ENCODE measurements at places on chromosomes 16 and 17.

GRCh38 chr17:69949973-69950695, 124.9 kb upstream of the KCNJ16 start:
- peak; percentile 20 for DNase-seq

DNA sequence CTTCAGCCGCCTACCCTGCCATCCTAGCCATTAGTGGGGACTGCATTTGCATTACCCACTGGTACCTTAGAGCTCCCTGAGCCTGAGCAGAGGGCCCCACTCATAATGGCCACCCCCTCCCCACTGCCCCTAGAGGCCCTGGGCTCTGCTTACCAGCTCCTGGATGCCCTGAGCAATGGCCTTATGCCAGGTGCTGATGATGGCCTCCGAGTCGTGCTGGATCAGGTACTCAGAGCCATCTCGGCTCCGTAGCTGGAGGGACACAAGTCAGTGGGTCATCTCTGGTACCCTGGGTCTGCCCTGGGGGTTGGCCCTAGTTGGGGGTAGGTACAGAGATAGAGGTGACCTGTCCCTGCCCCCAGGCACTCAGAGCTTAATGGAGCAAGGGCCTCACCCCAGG, 34.9 kb downstream of the ARHGAP27 start:
- no peak for DNase-seq

DNA sequence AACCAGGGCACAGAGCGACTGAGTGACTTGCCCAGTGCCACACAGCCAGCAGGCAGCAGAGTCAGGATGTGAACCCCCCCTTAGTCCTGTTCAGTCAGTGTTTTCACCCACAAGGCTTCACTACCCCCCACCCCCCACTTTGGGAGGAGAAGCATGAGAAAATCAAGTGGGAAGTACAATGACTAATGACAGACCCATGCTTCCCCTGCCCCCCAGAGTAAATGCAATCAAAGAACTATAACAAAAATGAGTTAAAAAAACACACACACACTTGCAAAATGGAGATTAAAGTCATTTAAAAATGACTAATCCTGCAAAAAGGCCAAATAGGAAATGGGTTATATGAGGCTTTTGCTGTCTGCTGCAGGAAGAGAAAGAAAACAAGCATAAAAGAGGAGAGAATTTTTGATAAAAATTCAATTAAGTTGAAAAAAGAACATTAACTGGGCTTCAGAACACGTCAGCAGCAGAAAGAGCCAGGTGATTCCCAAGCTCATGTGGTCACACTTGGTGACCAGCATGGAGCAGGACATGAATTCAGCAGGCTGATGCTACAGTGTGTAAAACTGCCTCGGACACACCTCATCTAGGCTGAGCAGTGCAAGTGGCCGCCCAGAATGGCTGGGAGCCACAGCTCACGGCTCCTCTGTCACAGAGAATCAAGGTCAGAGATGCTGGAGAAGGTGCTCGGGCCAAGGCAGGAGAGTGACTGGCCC, 212.3 kb downstream of the ZNF423 start:
- no peak for DNase-seq

DNA sequence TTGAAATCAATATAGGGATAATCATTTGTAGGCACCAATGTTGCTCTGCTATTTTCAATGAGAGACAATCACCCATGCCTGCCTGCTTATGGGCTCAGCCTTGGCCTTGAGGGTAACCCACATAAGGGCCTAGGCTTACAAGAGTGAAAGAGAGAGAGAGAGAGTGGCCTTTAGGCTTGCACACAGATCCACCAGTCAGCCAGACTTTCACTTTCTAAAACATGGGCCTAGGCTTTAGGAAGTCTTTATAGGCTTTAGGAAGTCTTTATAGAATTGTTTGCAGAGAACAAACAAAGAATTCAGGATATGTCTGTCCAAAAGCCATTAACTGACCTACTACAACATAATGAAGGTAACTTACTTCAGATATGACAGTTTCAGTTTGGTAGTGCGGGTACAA, 3.4 kb downstream of the ABCA9 start:
- no peak for DNase-seq

DNA sequence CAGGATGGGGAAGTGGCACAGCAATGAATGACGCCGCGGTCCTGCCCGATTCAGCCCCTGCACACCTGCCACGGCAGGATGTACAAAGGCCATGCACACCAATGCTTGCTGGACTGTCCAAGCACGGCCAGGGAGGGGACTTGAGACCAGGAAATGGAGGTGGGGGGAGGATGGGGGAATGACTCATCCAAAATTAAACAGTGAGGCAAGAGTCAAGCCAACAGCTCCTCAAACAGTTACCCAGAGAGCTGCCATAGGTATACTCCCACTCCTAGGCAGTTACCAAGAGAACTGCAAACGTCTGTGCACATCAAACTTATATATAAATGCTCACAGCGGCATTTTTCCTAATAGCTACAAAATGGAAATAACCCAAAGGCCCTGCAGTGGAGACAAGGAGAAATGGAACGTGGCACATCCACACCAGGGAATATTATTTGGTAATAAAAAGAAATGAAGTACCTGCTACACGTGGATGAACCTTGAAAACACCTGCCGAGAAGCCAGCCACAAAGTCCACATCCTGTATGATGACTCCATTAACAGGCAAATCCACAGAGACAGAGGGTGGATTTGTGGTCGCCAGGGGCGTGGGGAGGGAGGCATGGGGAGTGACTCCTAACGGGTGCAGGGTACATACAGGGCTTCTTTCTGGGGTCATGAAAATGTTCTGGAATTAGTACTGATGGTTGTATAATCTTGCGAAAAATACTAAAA, 54.1 kb downstream of the VAC14 start:
- no peak for DNase-seq

DNA sequence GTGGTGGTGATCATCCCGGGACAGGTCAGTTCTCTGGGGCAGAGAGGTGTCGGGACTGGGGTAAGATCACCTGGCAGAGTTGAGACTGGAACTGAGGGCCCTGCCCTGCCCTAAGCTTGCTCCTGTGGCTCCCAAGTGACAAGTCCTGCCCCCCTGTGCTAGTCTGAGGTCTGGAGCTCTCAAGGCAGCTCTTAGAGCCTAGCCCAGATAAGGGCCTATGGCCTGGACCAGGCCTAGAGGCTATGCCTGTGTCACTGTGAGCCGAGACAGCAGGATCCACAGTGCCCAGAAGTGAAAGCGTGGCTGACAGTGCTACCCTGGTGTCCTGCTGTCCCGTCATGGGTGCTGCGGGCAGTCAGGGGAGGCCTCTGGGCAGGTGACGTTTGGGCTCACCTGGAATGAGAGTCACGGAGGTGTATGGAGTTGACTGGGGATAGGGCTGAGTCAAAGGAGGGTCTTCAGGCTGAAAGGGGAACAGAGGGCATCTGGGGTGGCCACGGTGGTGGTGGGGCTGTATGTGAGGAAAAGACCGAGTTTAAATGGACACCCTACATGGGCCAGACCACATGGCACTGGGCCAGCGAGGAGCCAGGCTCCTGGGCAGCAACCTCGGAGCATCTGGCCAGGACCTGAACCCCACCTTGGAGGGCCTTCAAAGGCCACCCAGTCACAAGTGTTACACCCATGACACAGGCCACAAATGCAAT, 5.5 kb downstream of the NATD1 start:
- DNase-seq = no peak

DNA sequence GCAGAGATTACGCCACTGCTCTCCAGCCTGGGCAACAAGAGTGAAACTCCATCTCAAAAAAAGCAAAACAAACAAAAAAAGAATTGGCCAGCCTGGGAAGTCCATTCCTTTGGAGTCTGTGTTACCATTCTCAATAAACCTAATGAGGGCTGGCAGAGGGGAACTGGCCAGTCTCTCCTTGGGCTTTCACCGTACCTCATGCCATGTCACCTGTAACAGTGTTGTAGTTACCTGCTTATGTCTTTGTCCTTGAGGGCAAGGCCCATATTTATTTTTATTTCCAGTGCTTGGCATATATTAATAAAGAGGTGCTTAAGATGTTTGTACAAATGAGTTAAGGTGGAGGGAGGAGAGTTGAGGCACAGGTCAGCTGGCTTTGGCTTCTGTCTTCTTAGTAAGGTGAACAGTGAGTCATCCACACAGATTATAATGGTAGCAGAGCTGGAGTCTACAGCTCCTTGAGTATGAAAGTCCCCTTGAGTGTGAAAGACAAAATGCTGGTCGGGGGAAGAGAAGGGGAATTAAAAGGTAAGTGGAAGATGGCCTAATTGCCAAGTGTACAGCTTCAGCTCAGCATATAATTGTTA, 8.4 kb downstream of the C1QBP start:
- DNase-seq = no peak

- DNase-seq = no peak
These were observed 8.4 kb downstream of the FXR2 start for GRCh38 chr17:7606280-7606679.

DNA sequence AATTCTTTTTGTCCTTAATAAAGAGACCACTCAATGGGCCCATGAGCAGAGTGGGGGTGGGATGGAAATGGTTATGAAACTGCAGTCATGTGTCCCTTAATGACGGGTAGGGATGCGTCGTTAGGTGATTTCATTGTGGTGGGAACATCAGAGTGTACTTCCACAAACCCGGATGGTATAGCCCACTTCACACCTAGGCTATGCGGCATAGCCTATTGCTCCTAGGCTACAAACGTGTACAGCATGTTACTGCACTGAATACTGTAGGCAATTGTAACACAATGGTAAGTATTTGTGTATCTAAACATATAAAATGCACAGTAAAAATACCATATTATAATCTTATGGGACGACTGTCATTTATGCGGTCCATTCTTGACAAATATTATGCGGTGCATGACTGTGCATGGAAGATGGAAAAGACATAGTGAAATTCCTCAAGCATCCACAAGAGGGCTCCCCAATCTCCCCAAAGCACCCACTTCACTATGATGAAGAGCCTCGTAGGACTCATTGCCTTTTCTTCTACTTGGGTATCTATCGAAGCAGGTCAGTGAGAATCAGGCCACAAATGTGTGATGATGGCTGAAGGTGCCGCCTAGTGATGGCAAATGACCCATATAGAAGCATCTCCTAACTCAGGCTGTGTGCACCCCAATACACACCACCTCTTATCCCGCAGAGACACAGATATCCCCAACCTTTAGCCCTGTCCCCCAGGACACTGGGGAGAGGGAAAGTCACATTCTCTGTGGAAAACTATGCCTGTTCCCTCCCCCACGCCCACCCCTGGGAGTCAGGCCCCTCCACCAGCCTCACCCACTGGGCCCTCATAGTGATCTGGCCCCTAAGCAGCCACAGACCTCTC, 43.5 kb downstream of the TBX21 start:
- peak; percentile 61 for DNase-seq

- DNase-seq = no peak
These were observed 22.2 kb downstream of the DHRS7C start for GRCh38 chr17:9769036-9769695.

DNA sequence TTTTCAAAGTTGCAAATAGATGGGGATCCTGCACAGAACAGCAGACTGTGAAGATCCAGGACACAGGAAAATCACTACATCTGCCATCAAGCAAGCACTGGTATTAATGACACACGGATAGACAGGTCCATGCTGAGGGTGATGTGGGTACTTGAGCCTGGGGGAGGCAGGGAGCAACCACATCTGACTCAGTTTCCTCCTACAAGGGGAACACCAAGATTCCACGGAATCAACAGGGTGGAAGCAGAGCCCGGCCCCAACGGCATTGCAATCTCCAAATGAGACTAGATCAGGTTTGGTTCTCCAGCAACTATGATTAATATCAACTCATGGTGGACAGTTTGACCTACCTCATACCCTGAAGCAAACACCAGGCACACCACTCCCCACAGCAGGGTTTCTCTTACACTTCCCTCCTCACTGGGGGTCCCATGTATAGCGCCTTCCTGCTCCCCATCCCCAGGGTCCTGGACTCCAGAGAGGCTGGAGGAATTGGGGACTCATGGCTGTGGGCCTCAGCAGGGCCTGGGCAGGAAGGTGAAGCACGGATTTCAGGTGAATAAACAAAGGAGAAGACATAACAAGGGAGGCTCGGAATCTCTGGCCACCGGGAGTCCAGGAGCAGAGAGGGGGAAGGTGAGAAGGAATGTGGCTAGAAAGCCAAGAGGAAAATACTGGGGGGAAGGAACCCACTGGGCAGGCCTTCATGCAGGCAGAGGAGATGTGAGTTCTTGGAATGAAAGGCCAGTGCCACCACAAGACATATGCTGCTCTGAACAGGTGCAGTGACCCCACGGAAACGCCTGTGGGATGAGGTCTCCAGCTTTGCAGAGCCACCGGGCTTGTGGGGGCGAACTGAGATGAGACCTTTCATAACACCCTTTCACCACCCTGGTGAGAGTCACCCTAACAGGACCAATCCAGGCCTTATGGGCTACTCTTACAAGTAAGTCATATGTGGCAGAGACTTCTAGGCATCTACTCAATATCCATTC, 29.5 kb upstream of the PIK3R6 start:
- no peak for DNase-seq

GRCh38 chr17:45036691-45037090, 14.7 kb downstream of the DCAKD start:
- DNase-seq = no peak

- DNase-seq = peak; percentile 30
These were observed 60.5 kb downstream of the TMEM132E start for GRCh38 chr17:34639706-34640425.

- peak; percentile 3 for DNase-seq
These were observed 32.1 kb upstream of the JPT2 start for GRCh38 chr16:1645914-1646525.

GRCh38 chr17:77189148-77189547, 48.4 kb downstream of the SEC14L1 start:
- no peak for DNase-seq

GRCh38 chr17:65254166-65254565, 117.0 kb downstream of the RGS9 start:
- DNase-seq = no peak

- no peak for DNase-seq
These were observed 2.2 kb downstream of the SNN start for GRCh38 chr16:11670171-11671131.

DNA sequence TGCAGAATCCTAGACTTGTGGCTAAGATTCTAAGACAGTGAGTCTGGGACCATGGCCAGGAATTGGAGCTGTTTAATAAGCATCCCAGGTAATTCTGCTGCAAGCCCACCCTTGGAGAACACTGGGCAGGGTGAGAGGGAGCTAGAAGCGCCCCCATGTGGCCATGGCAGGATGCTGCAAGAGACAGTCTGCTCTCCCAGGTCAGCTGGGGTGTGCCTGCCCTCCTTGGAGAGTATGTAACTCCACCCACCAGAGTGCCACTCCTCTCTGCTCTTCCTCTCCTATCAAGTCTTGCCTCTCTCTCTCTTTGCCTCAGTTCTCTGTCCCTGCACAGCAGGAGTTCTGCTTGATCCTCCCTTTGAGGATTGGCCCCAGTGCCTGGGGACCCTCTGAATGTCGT, 14.9 kb downstream of the RCVRN start:
- DNase-seq = no peak

GRCh38 chr17:40548982-40549685, 16.1 kb downstream of the CCR7 start:
- DNase-seq = no peak

DNA sequence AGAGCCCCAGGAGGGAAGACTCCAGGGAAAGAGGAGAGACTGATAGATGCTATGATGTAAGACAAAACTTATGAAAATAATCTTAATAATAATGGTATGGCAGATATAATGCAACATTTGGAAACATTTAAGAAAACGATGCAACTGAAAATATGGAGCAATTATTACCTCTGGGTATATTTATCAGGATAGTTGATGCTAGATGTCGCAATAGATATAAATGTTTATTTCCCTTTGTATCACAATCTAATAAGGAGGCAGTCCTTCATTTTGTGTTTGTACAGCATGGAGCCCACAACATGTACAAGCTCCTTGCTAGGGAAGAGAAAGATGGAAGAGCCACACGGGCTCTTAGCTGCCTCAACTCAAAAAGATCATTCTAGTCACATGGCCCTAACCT, 101.1 kb upstream of the TMEM132E start:
- DNase-seq = no peak

GRCh38 chr17:45060382-45060796, 728 bp upstream of the NMT1 start:
- no peak for DNase-seq
